ENCODE measurements at places on chromosomes 4 and X.
A peak's percentile ranks its signal among the peaks of the same experiment; 100 is the strongest.

DNA sequence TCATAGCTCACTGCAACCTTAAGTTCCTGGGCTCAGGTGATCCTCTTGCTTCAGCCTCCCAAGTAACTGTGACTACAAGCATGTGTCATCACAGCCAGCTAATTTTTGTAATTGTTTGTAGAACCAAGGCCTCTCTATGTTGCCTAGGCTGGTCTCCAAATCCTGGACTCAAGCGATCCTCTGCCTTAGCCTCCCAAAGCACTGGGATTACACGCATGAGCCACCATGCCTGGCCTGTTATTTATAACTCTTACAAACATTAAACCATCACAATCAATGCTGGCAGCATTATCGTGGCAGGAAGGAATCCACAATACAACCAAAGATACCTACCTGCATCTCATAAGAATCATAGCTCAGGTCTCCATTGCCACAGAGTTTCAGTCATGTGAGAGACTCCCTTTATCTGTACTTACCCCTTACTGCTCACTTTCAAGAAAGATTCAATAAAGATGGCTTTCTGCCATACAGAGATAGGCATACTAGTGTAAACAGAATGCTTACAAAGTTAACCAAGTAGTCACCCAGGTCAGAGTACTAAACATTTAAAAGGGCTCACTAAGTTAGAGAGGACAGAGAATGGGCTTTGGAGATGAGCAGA lies 48.5 kb downstream of the SMIM31 start:
- DNase-seq, result no peak

GRCh38 chr4:68373513-68373912 lies 23.6 kb upstream of the YTHDC1 start:
- peak; percentile 14 for DNase-seq

- DNase-seq, result no peak
Observed at GRCh38 chrX:70289168-70289792, 447 bp downstream of the PDZD11 start.

DNA sequence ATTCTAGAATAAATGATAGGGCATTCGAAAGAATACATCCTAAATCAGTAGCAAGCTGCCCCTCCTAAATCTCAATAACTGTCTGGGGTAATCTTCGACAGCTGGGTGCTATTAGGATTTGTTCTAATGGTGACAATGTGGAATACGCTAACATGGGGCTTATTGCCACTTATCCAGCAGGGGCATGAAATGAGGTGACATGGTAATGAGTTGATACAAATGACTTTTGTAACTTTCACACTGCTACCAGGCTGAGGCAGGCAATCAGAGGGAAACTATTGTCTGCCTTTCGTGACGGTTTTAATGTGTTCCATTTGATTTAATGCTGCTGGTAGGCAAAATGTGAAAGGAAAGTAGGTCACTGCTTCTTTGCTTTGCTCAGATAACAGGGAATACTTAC lies 1047.4 kb upstream of the PABPC4L start:
- DNase-seq, result no peak

DNA sequence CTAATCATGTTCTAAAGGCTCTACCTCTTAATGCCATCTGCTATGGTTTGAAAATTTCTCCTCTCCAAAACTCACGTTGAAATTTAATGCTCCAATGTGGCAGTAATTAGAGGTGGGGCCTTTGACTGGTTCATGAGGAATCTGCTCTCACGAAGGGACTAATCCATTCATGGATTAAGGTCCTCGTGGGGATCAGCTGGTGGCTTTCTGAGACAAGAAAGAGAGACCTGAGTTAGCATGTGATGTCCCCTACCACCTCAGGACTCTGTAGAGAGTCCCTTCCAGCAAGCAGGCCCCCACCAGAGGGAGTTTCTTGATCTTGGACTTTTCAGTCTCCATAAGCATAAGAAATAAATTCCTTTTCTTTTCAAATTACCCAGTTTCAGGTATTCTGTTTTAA lies 65.3 kb downstream of the WDFY3 start:
- DNase-seq, result no peak

DNA sequence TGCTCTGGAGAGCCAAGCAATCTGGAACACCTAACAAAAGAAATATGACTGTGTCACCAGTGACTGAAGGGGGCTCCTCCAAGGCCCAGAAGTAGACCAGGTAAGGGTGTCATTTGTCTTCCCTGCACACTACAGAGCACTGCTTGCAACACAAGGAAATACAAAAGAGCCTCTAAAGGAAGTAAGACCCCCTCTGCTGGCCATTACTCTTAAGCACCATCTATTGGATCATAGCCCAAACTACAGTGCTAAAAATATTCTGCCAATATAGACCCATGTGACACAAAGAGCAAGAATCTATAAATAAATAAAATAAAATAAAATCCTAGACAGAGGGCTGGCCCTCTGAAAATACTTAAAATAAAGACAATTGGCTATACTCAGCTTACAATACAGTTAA lies 528.7 kb downstream of the TMA16 start:
- DNase-seq, result no peak

GRCh38 chr4:163482190-163482589 lies 8.6 kb upstream of the TKTL2 start:
- DNase-seq, result no peak

All from stimulated activated CD8-positive, alpha-beta memory T cell treated with anti-CD3 and anti-CD28 coated beads, Interleukin-4, amount 100 ng/mL, for 1 hour (primary cell).